ENCODE measurements at places on chromosomes 13 and 19.

DNA sequence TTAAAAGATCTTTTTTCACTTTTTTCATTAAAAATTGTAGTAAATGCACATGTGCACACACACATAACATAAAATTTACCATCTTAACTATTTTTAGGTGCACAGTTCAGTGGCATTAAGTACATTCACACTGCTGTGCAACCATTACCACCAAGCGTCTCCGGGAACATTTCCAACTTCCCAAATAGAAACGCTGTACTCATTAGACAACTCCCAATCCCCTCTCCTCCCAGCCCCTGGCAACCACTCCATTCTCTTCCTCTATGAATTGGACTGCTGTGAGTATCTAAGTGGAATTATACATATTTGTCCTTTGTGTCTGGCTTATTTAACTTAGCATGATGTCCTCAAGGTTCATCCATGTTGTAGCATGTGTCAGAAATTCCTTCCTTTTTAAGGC is 11.6 kb downstream of the GJB2 start:
- DNase-seq, result peak; percentile 31

DNA sequence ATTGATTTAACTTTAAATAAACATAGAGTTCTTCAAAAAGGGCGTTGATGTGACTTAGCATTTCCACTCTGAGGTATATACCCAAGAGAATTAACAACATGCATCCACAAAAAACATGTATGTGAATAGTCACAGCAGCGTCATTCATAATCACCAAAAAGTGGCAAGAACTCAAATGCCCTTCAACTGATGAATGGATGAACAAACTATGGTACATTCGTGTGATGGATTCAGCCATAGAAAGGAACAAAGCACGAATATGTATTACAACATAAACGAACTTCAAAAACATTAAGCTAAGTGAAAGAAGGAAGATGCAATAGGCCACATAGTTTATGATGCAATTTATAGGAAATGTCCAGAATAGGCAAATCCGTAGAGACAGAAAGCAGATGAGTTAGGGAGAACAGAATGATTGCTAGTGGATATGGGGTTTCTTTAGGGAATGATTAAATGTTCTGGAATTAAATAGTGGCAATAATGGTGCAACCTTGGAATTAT is 72.3 kb upstream of the UQCRFS1 start:
- DNase-seq, result no peak

DNA sequence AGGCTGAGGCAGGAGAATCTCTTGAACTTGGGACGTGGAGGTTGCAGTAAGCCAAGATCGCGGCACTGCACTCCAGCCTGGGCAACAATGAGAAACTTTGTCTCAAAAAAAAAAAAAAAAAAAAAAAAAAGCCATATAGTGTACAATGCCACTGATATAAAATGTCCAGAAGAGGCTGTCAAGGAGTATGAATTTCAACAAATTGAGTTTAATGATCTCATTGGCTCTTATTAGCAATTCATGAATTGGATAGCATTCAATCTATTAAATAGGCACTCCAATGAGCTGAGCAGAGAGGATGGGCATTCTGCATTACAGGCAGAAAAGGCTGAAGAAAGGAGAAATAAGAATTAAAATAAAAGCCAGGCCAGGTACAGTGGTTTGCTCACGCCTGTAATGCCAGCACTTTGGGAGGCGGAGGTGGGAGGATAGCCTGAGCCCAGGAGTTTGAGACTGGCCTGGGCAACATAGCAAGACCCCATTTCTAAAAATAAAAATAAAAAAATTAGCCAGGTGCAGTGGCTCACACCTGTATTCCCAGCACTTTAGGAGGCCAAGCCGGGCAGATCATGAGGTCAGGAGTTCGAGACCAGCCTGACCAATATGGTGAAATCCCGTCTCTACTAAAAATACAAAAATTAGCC is 757 bp upstream of the LMNB2 start:
- no peak for DNase-seq

- DNase-seq, result peak; percentile 83
Observed at GRCh38 chr13:111302045-111302726, 18.3 kb upstream of the TEX29 start.

GRCh38 chr13:36450534-36450933 is 18.2 kb downstream of the CCNA1 start:
- no peak for DNase-seq

DNA sequence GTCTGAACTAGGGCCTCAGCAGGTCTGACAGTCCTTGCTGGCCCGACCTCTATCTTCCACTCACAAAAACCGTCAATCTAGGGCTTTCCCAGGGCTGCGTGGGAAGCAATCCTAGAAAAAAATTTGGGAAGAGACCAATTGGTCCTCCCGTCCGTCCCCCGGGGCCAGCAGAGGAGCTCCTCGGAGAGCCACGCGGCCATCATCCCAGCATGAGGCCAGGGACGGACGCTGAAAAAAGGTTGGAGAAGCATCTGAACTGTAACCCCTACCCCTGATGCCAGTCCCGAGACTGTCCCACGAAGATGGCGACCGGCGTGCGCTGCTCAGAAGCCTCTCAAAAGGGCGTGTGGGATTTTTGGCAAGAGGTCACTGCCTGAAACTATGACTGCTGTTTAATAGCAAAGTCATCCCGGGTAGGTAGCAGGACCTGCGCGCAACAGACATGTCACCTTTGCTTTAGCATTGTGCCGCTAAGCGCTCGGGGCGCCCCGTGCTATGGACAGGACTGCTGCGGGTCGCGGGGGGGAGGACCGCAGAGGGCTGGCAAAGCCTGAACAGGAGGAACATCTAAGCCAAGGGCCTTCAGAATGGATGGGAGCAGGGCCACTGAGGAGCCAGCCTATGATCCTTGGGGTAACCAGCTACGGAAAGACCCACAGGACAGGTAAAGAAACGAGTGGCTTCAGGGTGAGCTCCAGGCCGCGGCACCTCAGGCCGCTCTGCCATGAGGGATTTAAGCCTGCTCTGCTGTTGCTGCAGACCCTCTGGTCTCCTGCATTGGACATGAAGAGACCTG is 10.6 kb downstream of the AKAP8 start:
- DNase-seq, result no peak
